Hair follicular keratinocyte (primary cell): ENCODE measurements at places on chromosomes 1 and 21. TPM values are rescaled to one million over a fixed set of nuclear protein-coding genes. Genes with fewer than 3 reads are reported as not detected.

The SLC22A15 gene
- total RNA-seq = 5.2 and 11.8 TPM in 2 replicates

The LORICRIN gene
- not detected in 2 replicates for total RNA-seq

The ADSS2 gene
- total RNA-seq = 39.4 and 42.6 TPM in 2 replicates

The DPH5 gene
- total RNA-seq = 41.6 and 45.1 TPM in 2 replicates

The EPHA10 gene
- total RNA-seq = not detected in 2 replicates

The PERM1 gene
- total RNA-seq = 0.23 TPM in 1 of 2 replicates, not detected in the other

The NR5A2 gene
- total RNA-seq = not detected in 2 replicates

The RBM11 gene
- 0.16 and 0.27 TPM in 2 replicates for total RNA-seq

The HCRTR1 gene
- not detected in 2 replicates for total RNA-seq

The YY1AP1 gene
- 22.3 and 40.9 TPM in 2 replicates for total RNA-seq

The SOX13 gene
- 6.1 and 9.6 TPM in 2 replicates for total RNA-seq

The S100B gene
- total RNA-seq = not detected in 2 replicates

The TMEM54 gene
- total RNA-seq = 294 and 312 TPM in 2 replicates

The MARCKSL1 gene
- 11.9 and 18.0 TPM in 2 replicates for total RNA-seq

The EFCAB7 gene
- 3.2 and 3.6 TPM in 2 replicates for total RNA-seq

The SAMD13 gene
- total RNA-seq = 0.70 and 0.87 TPM in 2 replicates

The CFHR4 gene
- total RNA-seq = not detected in 2 replicates

The SYTL1 gene
- total RNA-seq = 28.9 and 71.5 TPM in 2 replicates

The RHD gene
- not detected in 2 replicates for total RNA-seq

The LCE1F gene
- not detected in 2 replicates for total RNA-seq

The CDC42BPA gene
- total RNA-seq = 11.0 and 14.8 TPM in 2 replicates

The IGSF5 gene
- total RNA-seq = not detected in 2 replicates

The FCRL1 gene
- not detected in 2 replicates for total RNA-seq

The TTC22 gene
- 10.6 and 10.9 TPM in 2 replicates for total RNA-seq

The MTARC2 gene
- 0.70 and 2.5 TPM in 2 replicates for total RNA-seq

The SYNC gene
- 6.2 and 8.7 TPM in 2 replicates for total RNA-seq

The ARHGEF16 gene
- 10.5 and 15.3 TPM in 2 replicates for total RNA-seq

The PADI3 gene
- 8.7 and 9.7 TPM in 2 replicates for total RNA-seq

The FAM43B gene
- total RNA-seq = 0.11 and 0.31 TPM in 2 replicates

The WNT4 gene
- total RNA-seq = 0.08 TPM in 1 of 2 replicates, not detected in the other
